Thoracic aorta (tissue), 2 donors: ENCODE measurements at places on chromosomes 1 and 21. TPM values are rescaled to one million over a fixed set of nuclear protein-coding genes. Genes with fewer than 3 reads are reported as not detected.

- no peak for DNase-seq
These were observed 9.4 kb upstream of the GNL2 start for GRCh38 chr1:37605061-37605650.

GRCh38 chr21:39707316-39707715 lies 37.7 kb upstream of the IGSF5 start:
- no peak for DNase-seq

DNA sequence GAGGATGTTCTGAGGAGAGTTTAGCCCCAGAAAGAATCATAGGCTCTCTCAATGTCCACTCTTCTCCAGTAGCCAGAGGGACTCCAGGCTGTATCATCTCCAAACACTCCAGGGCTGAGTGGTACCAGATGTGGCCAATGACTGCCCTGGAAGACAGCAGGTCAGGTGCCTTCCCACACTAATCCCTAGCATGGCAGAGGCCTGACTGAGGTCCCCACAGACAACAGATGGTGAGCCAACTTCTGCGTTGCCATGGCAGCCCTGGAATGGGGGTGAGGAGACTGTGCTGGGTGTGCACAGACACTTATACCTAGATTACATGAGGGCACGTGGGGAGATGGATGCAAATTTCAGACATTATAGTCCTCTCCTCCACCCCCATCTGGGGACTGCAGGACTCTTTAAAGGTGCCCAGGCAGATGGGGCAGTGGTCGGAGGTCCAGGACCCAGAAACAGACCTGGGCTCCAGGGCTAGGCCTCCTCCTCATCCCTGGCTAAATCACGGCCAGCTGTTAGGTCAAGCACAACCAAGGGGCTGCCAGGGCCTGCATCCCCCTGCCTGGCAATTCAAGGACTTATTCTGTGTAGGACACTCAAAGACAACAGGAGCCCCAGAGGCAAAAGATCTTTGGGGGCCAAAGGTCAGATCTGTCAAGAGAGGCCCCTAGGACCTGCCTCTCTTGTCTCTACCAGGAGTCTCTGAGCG lies 42.9 kb downstream of the CAMK2N1 start:
- no peak for DNase-seq

GRCh38 chr1:23916209-23917131 lies 3.3 kb upstream of the CNR2 start:
- DNase-seq: no peak

DNA sequence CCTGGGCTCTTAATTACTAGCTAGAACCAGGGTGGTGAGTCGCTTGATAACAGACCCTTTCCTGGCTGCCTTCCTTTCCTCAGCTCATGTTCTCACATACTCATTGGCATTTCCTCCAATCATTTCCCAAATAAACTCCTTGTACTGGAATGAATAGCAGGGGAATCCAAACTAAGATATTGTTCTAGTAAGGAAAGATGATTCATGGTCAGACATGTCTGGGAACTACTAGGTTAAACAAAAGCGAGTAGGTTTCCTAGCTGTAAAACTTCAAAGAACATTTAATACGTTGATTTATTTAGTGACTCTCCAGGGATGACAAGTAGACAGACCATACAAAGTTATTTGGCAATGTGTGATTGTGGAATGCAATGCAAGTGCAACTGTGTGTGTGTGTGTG lies 121.2 kb upstream of the KCNJ6 start:
- DNase-seq: no peak

GRCh38 chr21:34801519-34802132 lies 132.8 kb downstream of the CLIC6 start:
- no peak for DNase-seq

GRCh38 chr21:42463861-42464515 lies 32.0 kb downstream of the RSPH1 start:
- DNase-seq: no peak

PRRX1 gene
- total RNA-seq: 66.6 TPM

AZIN2 gene
- 6.2 TPM for total RNA-seq
